ENCODE measurements at places on chromosomes 4 and X.

GRCh38 chr4:66929748-66930147, 615.6 kb downstream of the CENPC start:
- peak; percentile 35 for DNase-seq

GRCh38 chrX:17104433-17104832, 158.0 kb downstream of the REPS2 start:
- DNase-seq: no peak

- no peak for DNase-seq
These were observed 40.4 kb downstream of the GAK start for GRCh38 chr4:891747-892146.

GRCh38 chrX:30008031-30008430, 207.3 kb upstream of the MAGEB2 start:
- no peak for DNase-seq

DNA sequence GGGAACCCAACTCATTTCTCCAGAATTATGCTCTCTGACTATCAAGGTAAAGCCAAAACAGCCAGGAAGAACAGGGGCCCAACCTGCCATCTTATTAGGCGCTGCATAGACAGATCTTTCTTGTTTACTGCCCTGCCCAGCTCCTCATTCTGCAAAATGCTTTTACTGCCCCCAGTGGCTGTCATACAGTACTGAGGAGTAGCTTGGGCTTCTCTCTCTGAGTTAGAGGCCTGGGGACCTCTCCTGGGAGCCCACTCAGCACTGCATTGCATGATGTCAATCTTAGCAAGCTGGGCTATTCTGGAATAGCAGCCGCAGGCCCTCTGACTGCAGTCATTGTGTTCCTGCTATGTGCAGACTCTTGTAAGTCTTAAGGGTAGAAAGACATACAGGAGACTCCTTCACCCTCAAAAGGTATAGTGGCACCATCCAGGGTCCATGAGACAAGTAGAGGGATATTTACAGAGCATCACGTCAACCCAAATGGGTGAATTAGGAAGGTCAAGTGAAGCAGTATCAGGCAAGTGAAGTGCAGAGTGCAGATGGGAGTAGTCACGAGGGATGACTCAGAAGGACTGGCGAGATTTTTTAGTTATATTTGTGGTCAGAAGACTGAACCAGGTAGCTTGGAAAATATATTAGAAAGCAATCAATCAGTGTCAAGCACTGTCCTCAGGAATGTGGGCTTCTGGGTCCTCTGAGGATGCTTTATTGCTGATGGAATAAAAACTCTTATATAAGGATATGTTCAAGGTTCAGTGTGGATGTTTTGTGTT, 294.1 kb upstream of the SFRP2 start:
- DNase-seq: no peak

DNA sequence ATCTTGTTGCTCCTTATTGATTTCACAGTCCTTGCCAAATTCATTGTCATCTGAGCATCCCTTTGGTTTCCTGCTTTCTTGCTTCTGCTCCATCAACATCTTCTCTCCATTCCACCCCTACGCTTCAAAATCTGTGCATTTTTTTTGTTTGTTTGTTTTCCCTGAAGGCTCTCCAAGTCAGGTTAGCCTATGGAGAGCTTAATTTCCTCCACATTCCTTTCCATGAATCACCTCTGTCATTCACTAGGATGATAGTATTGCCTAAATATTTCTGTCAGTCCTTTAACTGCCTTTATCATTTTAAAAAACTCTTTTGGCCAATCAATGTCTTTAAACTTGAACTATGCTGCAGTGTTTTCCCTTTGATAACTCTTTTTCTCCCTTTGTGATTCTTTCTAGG, 67.7 kb downstream of the PPARGC1A start:
- no peak for DNase-seq

DNA sequence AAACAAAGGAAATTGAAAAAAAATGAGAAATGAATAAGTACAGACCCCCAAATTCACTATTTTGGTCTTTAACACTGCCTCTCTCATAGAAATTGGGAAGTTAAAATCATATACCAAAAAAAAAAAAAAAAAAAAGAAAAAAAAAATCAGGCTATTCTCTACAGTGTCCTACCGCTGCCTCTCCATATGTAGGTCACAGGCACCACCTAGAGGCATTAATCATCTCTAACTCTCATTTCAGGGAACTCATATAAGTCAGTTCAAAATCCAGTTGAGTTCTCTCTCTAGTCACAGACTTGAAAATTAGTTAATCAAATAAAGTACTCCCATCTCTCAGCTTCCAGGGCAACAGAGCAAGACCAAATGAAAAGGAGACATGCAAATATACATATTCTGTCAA, 47.9 kb downstream of the COX18 start:
- DNase-seq: peak; percentile 75

DNA sequence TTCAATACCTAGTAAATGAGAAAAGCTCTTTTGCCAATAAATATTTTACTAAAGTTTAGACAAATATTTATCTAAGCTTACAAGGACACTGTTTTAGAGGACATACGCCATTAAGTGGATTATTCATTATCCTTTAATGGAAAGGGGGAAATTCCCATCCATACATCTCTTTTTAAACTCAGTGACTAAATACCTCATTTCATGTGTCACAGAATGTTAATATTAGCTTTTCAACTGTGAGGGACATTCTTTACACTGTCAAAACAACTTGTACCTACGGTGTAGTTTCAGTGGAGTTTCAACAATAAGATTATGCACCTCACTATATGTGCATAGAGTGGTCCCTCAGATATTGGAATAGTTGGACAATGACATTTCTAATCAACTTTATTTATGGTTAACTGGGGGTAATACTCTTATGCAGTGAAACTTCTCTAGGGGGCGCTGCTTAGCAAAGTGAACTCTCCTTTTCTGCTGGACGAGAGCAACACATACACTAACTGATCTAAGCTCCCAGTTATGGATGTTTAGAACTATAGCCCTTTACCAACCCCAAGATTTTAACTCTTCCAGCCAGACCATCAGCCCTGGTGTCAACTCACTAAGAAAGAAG, 9.7 kb downstream of the HS6ST2 start:
- no peak for DNase-seq

DNA sequence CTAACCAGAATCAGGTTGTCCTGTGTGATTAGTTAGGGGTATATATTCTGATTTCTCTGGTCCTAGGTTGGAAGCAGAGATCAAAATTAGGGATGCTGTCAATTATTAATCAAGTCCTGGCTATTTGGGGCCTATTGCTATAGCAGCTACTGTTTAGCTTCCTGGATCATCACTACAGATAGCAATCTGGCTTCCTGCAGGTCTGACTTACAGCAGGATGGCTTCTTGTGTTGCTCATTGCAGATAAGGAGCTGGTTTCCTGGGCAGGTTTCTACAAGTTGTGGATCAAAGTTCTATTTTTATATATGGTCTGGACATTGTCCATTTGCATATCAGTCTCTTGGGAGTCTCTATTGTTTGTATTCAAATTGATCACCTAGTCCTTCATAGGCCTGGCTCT, 57.7 kb upstream of the C4orf54 start:
- DNase-seq: no peak

- no peak for DNase-seq
These were observed 68.7 kb downstream of the ENPP6 start for GRCh38 chr4:184148738-184149637.

DNA sequence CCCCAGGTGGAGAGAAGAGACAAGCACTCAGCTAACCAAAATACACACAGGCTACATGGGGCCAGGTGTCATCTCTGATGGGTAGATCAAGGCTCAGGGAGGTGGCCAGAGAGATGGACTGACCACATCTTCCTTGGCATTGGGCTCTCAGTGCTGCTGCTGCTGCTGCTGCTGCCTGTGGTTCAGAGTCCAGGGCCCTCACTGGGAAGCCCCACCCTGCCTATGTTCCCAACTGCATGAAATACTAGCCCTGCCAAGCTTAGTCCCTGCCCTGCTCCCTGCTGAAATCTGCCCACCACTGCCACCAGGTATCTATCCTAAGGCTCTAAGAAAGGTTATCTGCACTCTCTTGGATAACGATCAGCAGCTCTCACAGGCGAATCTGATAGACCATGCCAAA, 118.7 kb downstream of the EFHC2 start:
- DNase-seq: no peak

DNA sequence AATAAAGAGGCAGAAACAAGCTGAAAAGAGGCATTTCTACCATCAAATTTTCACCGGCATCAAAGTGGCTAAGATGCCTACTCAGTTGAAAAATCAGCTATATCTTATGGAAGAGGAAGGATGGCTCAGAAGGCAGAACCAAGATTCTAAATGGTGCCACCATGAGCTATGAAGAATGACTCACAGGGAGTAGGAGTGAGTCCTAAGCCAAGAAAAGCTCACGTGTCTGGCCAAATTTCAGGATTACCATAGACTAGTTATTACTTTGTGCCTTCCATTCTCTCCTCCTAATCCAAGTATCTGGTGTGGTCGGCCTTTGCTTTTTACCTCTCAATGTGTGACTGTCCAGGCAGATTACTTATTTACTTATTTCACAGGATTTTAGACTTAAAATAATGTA, 54.8 kb downstream of the BMP3 start:
- DNase-seq: no peak

DNA sequence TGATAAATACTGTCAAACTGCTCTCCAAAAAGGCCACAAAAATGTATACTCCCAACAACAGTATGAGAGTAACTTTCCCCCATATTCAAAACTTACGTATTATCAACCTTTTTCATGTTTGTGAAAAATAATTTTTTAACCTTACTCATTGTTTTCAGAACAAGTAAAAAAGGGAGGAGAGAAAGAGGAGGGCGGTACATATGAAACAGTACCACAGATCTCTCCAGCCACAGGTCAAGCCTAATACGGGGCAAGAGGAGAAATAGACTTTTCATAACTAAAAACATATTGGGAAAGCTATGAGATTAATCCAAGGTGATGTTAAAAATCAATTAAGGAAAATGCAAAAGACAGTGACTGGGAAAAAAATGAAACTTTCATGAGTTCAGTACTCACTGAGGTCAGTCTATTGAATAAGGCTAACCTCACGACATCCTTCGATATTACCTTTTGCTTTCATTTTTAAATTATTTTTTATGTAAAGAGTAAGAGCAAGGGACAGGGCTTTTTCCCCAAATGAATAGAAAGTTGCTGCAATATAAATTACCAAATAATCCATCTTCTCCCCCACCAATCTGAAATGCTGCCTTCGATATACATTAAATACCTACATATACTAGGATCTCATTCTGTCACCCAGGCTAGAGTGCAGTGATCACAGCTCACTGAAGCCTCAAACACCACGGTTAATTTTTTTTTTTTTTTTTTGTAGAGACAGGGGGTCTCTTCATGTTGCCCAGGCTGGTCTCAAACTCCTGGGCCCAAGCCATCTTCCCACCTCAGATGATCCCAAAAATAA, 25.3 kb downstream of the FBXW7 start:
- no peak for DNase-seq

- no peak for DNase-seq
These were observed 91.1 kb upstream of the VEGFC start for GRCh38 chr4:176883681-176884418.

DNA sequence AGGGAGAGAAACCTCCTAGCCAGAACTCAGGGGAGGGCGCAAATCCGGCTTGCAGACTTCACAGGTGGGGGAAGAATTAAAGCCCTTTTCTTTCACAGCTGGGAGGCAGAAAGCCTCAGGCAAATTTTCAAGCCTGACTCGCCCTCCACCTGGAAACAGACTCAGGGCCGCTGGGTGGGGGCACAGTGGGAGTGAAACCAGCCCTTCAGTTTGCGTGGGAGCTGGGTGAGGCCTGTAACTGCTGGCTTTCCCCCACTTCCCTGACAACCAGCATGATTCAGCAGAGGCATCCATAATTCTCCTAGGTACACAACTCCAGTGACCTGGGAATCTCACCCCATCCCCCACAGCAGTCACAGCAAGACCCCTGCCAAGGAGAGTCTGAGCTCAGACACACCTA, 206.9 kb upstream of the INTU start:
- no peak for DNase-seq

DNA sequence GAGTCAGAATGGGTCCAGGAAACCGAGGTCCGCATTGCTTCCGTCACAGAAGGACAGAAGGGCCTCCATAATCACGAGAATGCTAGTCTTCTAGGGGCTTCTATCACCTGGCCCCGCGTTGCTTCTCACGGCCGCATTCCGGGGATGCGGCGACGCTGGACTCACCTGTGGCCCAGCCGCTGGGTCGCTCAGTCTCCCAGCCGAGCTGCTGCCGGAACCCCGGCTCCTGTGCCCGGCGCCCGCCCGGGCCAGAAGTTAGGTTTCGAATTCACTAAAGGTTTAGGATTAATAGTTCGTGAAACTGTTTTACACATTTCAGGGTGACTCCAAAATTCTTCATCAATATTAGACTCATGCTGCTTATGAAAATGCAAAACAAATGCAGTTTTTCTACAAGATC, 31.7 kb upstream of the TMSB15A start:
- no peak for DNase-seq

DNA sequence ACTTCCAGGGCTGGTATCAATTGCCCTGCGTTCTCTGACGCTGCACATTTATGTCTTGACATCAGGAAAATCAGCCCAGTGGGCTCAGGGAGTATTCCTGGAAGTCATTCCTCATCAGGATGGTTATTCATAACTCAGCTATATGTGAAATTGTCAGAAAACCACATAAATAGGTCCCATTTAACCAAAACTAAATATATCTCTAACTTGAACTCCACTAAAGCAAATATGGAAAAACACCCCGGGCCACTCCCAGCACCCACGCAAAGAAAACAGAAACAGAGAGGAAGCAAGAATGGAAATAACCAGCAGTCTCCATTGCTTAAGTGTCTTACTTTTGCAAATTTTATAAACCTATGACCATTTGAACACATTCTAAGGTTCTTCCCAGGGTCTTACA, 112.0 kb downstream of the IRF2 start:
- peak; percentile 39 for DNase-seq

- DNase-seq: no peak
These were observed at the start of gene SPOCK3 for GRCh38 chr4:167234316-167234881. Gene SPOCK3, minus strand, starts transcription at chr4:167234494.

DNA sequence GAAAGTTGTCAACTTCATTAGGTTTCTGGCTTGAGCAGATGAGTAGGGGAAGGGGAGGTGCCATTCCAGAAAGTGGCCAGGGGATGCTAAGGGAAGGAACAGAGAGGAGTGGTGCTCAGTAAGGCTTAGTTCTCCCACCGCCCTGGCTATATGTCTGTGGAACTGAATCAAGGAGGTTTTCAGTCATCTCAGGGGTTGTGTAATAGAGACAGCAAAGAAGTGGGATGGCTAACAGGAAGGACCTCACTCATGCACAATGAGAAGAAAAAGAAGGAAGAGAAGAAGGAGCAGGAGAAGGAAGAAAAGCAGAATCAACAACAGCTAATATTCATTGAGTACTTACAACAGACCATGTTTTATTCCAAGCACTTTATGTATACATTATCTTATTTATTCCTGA, 368.7 kb downstream of the MID1IP1 start:
- DNase-seq: no peak

Data from COLO829 (cell line).